Natural killer cell (primary cell): ENCODE measurements at places on chromosomes 13 and 19. TPM values are rescaled to one million over a fixed set of nuclear protein-coding genes. Genes with fewer than 3 reads are reported as not detected.

The SHD gene
- not detected for total RNA-seq

The LRG1 gene
- not detected for total RNA-seq

The BST2 gene
- total RNA-seq: 100 TPM

The TINCR gene
- total RNA-seq: 2.2 TPM

The GGN gene
- total RNA-seq: not detected
